IMR-90 (cell line): ENCODE measurements at places on chromosomes 3 and 15. TPM values are rescaled to one million over a fixed set of nuclear protein-coding genes. Genes with fewer than 3 reads are reported as not detected.

CRYBG3 gene
- 4.2 and 4.9 TPM in 2 replicates for polyA plus RNA-seq

PLCD1 gene
- polyA plus RNA-seq: 13.2 and 14.9 TPM in 2 replicates

- no peak for DNase-seq
Observed at GRCh38 chr3:79653266-79653830, 114.5 kb downstream of the ROBO1 start.

LSMEM2 gene
- polyA plus RNA-seq: not detected in 2 replicates

- DNase-seq: no peak
Observed at GRCh38 chr3:47377186-47377585, 3.6 kb upstream of the PTPN23 start.

GRCh38 chr3:98259707-98260106 lies 4.3 kb upstream of the OR5H6 start:
- DNase-seq: no peak

CPN2 gene
- polyA plus RNA-seq: 0.07 TPM in 2 replicates

DNA sequence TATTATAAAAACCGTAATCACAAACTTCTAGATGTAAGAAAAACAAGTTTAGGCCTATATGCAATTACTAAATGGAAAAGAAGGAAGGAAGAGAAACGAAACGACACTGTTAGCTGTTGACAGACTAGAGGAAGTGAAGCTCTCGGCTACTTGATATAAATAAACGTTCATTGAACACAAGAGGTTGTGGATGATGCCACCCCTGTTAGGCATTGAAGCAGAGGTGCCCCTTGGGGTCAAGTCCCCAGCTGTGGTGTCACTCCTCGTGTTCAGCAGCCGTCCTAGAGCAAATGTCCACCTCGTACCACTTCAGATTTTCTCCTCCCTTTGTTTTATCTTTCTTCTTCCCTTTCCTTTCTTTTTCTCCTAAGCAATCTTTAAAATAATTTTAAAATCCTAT lies 146.5 kb upstream of the UBE2E1 start:
- DNase-seq: no peak

GRCh38 chr15:91522605-91523332 lies 330.7 kb upstream of the SLCO3A1 start:
- DNase-seq: peak; percentile 80

SLC24A5 gene
- not detected in 2 replicates for polyA plus RNA-seq
